GM12878 (cell line): ENCODE measurements at places on chromosomes 3 and 15.
A peak's percentile ranks its signal among the peaks of the same experiment; 100 is the strongest.

GRCh38 chr3:57199895-57200297, at the start of gene HESX1:
Gene HESX1 (minus strand): TSS chr3:57199978. CDS start chr3:57199918, 60 bp downstream.
- DNase-seq, result no peak

GRCh38 chr3:170357176-170358041, at the start of gene SKIL:
Gene SKIL (plus strand): TSS chr3:170357715. CDS start chr3:170360332, 2,617 bp downstream.
- peak; percentile 60 for DNase-seq

DNA sequence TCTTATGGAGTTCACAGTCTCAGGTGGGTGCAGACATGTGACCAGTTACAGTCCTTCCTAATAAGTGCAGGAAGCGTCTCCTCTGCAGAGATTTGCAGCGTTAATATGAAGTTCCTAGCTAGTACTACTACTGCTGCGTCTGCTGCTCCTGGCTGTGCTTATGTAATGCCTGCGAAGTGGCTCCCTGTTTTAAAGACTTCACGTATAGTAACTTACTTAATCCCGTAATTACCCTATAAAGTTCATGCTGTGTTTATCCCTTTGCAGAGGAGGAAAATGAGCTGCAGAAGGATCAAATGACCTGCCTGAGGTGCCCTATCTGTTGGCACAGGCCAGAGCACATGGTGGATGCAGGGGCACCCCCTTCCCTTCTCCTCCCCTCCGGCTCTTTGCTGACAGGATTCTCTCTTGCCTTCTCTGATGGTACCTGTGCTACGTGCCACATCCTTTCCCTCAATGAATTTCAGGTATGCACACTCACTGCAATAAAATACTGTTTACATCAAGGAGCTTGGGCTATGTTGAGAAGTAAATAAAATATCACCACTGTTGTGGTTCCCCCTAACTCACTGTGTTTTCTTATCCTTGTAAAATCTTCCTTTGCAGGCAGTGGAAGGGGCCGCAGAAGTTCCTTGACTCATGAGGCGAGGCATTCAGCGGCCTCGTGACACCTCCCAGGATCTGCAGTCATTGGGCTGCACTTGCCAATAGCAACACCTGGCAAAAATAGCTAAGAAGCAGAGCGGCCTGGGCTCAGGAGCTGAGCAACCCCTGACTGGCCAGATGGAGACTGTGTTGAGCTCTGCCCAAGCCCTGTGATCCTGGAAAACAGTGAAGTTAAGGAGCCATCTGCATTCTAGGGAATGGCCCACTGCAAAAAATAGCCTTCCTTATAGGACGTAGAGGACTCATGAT, 188.9 kb upstream of the ATP10A start:
- no peak for DNase-seq

GRCh38 chr15:66827039-66827697, 125.1 kb downstream of the SMAD6 start:
- no peak for DNase-seq
